Activated gamma-delta T cell treated with Interleukin-2 at 50 U/mL for 16 hours (primary cell): ENCODE measurements at places on chromosomes 13 and 19.

DNA sequence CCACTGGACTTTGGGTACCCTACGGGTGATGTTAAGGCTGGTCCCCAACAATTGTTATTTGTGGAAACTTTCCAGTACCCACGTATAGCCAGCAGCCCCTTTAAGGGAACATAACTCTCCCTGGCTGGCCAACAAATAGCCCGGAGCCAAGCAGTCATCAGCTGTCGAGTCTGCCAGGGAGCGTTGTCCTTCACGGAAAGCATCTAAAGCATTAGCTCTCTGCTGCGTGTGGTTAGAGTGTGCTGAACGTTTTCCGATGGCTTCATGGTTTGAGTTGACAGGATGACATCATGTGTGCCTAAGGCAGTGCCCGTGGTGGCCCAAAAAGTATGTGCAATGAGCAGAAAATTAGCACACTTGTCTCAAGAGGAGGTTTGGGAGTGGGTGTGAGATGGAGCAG lies 3.3 kb upstream of the ZNF556 start:
- no peak for DNase-seq

- DNase-seq = no peak
Observed at GRCh38 chr13:99058527-99059495, 80.9 kb upstream of the DOCK9 start.

GRCh38 chr19:6967967-6968366 lies 53.3 kb downstream of the MBD3L2B start:
- DNase-seq = no peak

DNA sequence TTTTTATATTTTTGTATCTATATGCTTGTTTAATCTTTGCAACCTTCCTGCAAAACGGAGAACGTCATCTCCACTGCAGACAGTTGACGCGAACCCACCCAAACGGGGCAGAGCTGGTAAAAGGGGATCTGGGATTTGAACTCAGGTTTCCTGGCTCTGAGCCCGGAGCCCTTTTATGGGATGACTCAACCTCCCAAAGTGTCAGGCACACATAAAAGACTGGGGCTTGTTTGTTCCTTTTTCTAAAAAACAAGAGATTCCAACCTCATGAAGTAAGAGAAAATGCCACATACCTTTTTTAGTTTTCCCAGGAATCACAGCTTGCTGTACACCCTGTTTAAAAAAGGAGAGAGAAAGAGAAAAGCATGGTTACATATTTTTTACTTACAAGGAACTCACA lies 78.9 kb downstream of the GADD45B start:
- no peak for DNase-seq

DNA sequence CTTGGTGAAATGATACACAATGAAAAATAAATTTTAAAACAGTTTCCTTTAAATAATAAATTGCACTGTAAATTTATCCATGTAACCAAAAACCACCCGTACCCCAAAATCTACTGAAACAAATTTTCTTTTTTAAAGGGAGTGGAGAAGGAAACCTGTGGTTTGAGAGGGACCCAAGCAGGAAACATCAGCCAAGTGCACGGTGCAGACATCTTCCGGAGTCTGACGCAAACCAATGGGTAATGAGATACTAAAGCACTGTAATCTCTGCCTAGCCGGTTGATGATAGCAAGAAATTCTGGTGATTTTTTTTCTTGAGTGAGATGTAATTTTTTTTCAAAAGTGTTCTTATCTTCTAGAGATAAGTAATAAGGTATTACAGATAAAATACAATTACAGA lies 115.4 kb downstream of the ABCC4 start:
- DNase-seq = peak; percentile 45

- no peak for DNase-seq
Observed at GRCh38 chr13:112984954-112985802, 16.2 kb downstream of the MCF2L start.

GRCh38 chr19:41296433-41296871 lies 13.5 kb upstream of the CCDC97 start:
- DNase-seq = no peak

GRCh38 chr19:5225486-5226345 lies 114.9 kb downstream of the PTPRS start:
- DNase-seq = no peak

DNA sequence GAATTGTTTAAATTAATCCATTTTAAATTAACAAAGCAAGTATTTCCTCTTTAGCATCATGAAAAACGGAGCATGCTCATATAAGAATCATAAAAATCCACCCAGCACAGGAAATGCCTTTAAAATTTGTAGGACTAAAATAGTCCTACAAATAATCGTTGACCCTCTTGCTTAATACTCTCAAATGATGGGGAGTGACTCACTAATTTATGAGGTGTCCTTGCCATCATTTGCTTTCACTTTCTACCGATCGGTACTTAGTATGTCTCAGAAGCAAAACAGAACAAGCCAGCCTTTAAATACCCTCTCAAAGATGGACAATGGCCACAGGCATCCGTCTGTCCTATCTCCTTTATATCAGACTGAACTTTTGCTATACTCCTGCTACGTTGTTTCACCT lies 97.2 kb downstream of the SUCLA2 start:
- DNase-seq = no peak

DNA sequence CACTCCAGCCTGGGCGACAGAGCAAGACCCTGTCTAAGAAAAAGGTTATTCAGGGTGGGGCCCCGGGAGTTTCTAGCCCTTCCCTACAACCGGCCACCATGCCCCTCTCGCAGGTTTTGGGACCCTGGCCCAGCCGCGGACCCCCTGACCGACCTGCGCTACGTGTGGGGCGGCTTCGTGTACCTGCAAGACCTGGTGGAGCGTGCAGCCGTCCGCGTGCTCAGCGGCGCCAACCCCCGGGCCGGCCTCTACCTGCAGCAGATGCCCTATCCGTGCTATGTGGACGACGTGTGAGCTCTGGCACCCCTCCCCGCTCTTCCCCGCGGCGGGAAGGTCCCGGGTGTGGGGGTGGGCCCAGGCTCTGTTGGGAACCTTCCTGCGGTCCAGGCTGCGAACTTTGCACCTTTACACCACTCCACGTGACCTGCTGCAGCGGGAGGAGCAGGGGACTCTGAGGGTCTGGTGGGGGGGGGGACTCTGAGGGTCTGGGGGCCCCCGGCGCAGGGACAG lies 6.3 kb downstream of the ABCA7 start:
- no peak for DNase-seq

GRCh38 chr13:51479199-51479523 lies 26.3 kb upstream of the INTS6 start:
- no peak for DNase-seq

DNA sequence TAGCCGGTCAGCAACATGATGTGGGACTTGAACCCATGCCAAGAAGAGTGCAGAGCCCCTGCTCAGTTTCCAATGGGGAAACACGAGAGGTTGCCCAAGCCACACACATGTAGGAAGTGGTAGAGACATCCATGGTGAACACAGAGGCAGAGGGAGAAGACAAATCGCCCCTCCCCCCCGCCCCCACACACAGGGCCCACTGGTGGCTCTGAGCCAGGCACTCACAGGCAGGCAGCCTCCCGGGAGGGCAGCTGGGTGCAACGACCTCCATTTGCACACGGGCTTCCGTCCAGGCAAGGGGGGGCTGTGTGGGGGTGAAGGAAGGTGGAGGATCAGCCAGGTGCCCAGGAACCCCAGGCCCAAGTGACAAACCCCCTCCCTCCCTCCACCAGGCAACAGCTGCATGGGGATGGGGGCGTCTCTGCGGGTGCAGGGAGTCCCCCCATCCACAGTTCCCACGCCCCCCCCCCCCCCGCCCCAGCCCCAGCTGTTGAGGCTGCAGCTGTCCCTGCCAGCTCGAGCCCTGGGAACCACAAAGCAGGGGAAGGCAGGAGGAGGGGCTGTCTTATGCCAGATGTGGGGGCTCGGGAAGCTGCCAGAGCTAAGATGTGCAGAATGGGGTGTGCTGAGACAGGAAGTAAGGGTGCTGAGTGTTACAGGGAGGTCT lies 3.4 kb downstream of the NOTCH3 start:
- DNase-seq = no peak
